ENCODE measurements at places on chromosomes 5 and 9.

- no peak for DNase-seq
Measured at GRCh38 chr5:71934322-71934721, 173.0 kb upstream of the MAP1B start.

DNA sequence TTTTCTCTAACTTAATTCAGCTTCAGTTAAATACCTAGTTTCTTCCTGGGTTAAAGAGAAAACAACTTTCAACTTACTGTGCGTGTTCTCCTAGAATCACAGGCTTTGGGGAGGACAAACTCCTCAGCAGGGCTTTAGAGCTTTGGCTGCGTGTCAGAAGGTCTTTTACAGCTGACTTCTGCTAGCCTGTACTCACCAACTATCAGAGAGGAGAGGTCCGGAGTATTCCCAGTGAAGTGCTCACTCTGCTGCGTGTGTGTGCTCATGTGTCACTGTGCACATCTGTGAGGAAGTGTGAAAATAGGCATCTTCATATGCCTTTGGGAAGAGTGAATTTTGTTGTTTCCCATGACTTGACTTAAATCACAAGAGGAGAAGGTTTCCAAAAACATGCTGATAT, 423.2 kb upstream of the SGCD start:
- no peak for DNase-seq

DNA sequence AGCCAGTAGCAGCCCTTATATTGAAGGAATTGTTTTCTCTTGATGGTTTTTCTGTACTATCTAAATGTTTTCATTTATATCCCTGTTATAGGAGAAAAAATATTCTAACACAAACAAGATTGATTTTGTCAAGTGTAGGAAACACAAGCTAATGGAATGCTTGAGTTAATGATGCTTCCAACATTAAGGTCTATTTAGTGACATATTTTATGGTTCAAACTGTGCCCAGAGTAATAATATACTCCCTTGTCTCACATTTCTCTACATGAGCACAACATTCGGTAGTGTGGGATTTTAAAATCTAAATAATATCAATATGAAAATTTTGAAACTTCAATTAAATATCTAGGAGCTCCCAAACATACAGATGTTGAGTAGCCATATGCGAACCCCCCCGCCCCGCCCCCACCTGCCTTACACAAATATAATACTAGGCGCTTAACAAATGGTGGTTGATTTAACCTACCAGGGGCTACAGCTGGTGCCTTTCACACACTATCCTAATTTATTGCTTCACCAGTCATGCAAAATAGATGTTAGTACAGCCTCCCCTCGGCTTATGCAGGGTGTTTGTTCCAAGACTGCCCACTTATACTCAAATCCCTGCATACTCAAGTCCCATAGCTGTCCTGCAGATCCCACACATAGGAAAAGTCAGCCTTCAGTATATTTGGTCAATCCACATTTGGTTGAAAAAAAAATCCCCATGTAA, 124.1 kb upstream of the ACO1 start:
- no peak for DNase-seq

GRCh38 chr9:126499005-126499910, 114.5 kb upstream of the LMX1B start:
- DNase-seq: no peak

GRCh38 chr9:33426843-33427293, 20.5 kb downstream of the AQP3 start:
- DNase-seq: no peak

- no peak for DNase-seq
Measured at GRCh38 chr9:93818827-93819472, 136.2 kb downstream of the BARX1 start.

DNA sequence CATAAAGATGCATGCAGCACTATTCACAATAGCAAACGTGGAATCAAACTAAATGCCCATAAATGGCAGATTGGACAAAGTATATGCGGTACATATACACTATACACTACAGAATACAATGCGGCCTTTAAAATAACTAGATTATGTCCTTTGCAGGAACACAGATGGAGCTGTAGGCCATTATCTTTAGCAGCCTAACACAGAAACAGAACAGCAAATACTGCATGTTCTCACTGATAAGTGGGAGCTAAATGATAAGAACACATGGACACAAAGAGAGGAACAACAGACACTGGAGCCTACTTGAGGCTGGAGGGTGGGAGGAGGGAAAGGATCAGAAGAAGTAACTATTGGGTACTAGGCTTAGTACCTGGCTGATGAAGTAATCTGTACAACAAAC, 758.2 kb downstream of the TLE1 start:
- no peak for DNase-seq

- DNase-seq: no peak
Measured at GRCh38 chr5:107402434-107403227, 268.1 kb downstream of the EFNA5 start.

DNA sequence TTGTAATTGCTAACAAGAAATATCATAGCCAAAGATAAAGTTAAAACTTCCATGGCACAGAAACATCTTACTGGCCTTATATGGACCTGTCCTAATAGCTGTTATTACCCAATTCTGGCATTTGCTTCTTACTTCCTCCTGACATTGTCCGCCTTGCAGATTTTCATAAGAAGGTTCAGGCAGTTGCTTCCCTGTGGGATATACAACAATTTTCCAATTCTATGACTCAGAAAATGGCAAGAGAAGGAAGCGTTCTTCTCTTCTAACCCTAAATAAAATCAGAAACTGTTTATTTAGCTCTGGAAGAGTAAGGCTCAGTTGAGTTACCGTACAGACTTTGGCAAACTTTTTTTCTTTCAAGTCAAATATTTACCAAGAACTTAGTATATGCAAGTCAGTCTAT, 1.7 kb downstream of the PRKAA1 start:
- no peak for DNase-seq

DNA sequence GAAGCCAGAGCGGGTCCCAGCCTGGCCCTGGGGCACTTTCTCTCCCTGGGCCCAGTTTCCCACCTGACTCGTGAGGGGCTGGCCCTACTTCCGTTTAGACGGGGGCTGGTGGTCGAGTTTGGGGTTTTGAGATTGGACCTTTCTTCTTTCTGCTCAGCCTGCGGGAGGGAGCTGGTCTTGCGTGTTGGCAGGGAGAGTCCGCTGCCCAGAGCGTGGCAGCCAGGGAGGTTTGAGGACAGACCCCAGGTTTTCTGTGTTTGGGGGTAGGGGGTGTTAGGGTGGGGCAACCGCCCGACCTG, 6.0 kb upstream of the PITX1 start:
- DNase-seq: no peak

DNA sequence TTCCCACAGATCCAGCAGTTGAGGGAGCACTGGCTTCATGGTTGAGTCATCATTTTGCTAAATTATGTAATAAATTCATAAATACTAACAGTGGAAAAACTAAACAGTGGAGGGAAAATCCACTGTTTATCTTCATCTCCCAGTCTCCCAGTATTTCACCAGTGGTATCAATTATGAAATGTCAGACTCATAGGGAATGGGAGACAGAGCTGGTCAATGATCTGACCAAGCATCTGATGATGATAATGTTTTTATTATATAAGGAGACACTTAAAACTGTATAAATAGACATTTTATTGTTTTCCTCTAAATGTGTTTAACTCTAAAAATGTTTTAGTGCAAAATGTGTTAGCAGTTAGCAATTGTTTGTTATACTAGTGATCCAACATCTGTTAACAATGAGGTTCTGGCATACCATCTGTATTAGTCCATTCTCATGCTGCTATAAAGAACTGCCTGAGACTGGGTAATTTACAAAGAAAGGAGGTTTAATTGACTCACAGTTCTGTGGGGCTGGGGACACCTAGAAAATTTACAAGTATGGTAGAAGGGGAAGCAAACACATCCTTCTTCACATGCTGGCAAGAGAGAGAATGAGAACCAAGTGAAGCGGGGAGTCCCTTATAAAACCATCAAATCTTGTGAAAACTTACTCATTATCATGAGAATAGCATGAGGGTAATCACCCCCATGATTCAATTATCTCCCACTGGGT, 11.8 kb upstream of the REEP5 start:
- no peak for DNase-seq

DNA sequence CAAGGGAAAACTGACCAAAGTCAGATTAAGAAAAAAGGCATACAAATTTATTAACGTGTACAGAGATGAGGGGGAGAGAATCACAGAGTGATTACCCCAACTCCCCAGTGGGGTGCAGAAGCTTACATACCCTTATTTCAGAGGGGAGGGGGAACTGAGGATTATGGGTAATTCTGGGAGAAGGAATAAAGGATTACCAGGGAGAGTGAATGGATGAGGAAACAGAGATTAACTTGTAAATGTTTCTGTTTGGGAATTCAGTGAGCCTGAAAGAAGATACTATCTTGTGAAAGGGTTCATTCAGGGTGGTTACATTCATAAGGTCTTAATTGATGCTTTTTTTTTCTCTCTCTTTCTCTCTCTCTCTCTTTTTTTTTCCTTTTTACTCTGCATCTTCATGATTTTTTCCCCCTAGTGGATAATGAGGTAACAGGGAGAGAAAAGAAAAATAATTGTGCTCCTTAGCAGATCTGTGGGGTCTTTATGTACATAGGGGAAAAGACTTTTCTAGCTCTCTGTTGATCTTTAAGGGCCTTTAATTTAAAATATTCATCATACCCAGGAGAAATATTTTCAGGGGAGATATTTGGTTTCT, 49.4 kb downstream of the TARS1 start:
- DNase-seq: no peak

GRCh38 chr5:105836268-105836667, 1834.5 kb downstream of the EFNA5 start:
- no peak for DNase-seq

DNA sequence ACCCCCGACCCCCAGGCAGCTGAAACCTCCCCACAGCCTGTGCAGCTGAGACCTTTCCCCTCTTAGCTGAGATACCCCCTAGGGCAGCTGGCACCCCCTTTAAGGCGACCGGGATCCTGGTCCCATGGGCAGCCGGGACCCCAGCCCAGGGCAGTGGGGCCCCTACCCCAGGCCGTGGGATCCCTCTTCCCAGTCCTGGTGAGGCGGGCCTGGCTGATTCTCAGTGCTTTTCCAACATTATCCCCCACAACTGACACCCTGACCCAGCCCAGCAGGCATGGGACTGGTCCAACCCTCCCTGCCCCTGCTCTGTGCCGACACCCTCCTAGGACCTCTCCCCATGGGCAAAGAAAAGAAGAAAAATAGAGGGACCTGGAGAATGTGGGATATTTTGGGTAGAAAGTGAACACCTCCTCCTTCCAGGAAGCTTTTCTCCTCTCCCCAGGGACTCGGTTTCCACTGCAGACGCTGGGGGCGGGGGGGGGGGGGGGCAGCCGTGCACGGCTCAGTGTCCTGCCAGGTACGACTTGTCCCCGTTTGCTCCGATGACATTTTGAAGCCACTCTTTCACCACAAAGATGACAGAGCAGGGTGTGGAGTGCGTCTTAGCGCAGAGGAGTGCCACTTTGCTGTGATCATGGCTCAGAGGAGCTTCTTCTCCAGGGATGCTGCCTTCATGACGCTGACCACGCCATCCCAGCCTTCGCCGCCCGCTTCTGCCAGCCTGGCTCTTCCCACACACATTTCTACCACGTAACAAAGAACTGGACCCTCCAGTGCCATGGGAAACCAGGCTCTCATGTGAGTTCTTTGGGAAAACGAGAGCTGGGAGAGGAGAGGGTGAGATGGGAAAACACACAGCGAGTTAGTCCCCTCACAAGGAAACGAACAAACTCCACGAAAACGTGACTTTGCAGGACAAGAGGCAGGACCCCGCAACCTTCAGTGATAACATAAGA, 47.5 kb downstream of the MRPL36 start:
- DNase-seq: no peak

GRCh38 chr5:83563631-83564030, 92.1 kb downstream of the VCAN start:
- DNase-seq: no peak

GRCh38 chr9:4662989-4663792, 1.1 kb downstream of the PLPP6 start:
- no peak for DNase-seq

- no peak for DNase-seq
Measured at GRCh38 chr5:158393457-158393856, 534.5 kb upstream of the CLINT1 start.

GRCh38 chr5:179901462-179901861, 6.2 kb downstream of the TBC1D9B start:
- no peak for DNase-seq

GRCh38 chr9:108476574-108476973, 379.2 kb downstream of the ACTL7B start:
- DNase-seq: no peak

GRCh38 chr5:9523090-9523823, 22.6 kb downstream of the SEMA5A start:
- DNase-seq: no peak

DNA sequence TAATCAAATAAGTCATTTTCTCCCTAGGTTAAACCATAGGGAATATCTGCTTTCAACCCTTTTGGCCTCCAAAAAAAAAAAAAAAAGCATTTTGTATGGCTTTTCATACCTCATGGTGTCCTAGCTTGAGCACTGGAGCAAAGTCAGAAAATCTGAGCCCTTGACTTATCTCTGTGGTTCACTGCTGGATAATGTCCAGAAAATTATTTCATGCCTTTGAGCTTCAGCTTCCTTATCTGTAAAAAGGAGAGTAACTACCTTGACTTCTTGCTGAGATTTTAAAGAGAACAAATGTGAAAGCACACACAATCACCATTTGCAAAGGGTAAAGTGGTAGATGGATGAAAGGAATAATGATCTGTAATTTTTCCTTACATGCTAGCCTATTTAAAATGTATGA, 165.9 kb downstream of the ALDH1A1 start:
- DNase-seq: no peak

- DNase-seq: peak; percentile 15
Measured at GRCh38 chr5:90940227-90940995, 381.8 kb downstream of the ADGRV1 start.
